Caco-2 (cell line): ENCODE measurements at places on chromosomes 2 and 18. TPM values are rescaled to one million over a fixed set of nuclear protein-coding genes. Genes with fewer than 3 reads are reported as not detected.
A peak's percentile ranks its signal among the peaks of the same experiment; 100 is the strongest.

DNA sequence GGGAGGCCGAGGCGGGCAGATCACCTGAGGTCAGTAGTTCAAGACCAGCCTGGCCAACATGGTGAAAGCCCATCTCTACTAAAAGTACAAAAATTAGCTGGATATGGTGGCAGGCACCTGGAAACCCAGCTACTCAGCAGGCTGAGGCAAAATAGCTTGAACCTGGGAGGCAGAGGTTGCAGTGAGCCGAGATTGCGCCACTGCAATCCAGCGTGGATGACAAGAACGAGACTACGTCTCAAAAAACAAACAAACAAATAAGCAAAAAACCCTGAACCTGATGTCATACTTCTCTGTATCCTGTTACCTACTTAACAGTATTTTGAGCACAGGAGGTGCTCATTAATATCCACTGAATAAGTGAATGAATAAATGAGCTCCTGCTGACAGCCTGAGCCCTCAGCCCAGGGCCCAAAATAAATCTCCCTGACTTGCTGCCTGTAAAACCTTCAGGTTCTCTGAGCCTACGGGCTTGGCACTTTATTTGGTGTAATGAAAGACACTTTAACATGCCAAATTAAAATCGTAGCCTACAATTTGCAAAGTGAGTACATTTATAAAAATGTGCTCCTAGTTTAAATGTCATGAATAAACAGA is 215.1 kb downstream of the ZNF385B start:
- DNase-seq: no peak

DNA sequence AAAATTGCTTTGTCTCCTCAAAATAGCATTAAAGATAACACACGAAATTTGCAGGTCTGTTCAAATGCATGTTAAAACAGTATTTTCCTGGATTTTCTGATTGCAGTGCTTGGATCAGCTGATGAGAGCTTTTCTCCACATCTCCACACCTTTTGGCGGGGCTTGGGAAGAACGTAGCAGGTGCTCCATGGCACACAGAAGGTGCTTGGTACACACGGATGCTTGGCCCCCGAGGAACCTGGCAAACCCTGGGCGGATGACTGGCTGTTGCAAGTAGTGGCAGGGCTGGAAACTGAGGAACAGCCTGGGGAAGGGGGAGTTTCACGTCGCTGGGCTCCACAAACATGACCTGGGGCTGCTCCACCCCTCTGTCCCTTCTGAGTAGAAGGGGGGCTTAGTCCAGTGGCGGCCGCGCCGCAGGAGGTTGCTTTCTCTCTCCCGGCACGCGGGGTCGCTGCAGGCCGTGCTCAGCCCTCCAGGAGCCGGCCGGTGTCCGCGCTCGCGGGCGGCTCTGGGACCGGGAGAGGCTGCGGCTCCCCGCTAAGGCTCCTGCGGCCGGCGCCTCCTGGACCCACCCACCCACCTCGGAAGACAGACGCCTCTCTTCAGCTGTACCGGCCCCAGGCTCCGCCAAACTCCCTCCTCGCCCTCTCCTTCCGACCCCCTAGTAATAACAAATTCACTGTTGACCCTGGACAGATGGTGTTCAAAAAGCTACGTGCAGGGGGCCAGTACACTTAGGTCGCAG is 69.3 kb downstream of the MARCO start:
- DNase-seq: peak; percentile 80

DNA sequence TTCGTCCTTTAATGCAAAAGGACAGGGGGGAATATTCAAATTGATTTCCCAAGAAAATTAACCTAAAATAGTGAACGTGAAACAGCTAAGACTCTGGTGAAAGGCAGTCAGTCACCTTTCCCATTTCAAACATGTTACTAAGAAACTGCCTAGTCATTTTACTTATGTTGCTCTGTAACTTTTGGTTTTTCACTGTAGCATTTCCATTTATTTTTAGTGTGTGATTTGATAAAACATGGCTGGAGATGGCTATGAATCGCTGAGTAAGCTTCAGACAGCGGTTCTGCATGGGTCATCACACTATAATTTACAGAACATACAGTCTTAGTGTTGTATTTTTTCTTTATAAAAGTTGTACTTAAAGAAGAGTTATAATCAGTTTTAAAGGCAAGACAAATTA is 16.0 kb upstream of the KIDINS220 start:
- DNase-seq: no peak

DNA sequence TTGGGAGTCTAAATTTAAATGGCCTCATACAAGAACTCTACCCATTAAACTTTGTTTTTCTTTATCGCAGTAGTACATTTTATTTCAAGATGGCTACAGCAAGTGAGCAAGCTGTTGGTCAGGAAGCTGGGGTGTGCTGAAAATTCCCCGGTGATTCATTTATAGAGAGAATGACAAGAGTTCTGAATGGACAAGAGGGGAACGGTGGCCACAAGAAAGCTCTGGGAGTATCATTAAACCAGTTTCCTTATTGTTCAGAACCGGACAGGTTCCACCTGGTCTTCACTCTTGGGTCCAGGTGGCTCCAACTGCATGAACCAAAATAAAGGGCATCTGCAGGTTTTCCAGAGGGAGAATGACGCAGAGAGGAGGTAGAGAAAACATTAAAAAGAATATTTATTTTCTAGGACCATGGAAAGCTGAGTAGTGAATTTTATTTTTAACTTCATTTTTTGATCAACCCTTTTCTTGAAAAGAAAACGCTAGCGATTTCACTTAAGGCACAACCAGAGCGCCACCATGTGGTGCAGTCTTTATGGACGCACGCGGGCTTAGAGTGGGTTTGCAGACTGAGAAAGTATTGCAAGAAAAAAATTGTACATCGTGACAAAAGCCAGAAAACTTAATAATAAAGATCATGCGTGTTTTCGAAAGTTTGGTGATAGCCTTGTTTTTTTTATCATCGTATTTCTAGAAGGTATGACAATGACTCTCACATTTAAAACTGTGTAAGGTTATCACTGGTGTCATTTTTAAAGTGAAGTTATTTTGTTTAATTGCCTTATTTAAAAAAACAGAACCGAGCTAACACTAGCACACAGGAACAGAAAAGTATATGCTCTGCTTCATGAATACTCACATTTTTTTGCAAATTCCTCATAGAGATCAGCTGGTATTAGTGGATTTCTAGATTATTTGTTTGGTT is 97.9 kb upstream of the NOL4 start:
- DNase-seq: peak; percentile 1

DNA sequence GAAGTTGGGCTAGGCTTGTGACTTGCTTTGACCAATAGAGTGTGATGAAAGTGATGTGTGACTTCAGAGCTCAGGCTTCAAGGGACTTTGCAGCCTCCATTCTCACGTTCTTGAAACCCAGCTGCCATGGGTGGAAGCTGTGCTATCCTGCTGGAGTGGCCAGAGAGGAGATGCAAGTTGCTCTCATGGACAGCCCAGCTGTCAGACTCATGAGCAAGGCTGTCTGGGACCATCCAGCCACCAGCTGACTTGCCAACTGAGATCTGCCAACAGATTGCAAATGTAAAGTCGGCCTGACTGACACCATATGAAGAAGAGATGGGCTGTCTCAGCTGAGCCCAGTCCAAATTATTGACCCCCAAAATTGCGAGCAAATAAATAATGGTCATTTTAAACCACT is 226.4 kb upstream of the CXCR4 start:
- DNase-seq: no peak

- DNase-seq: no peak
These were observed 11.7 kb upstream of the KIF1A start for GRCh38 chr2:240831594-240832204.

- no peak for DNase-seq
These were observed 124.8 kb upstream of the BCL2L11 start for GRCh38 chr2:110995911-110996310.

GRCh38 chr2:203909261-203909967 is 27.1 kb upstream of the ICOS start:
- peak; percentile 53 for DNase-seq

GRCh38 chr2:217529271-217529670 is 473.5 kb downstream of the TNS1 start:
- DNase-seq: no peak

DNA sequence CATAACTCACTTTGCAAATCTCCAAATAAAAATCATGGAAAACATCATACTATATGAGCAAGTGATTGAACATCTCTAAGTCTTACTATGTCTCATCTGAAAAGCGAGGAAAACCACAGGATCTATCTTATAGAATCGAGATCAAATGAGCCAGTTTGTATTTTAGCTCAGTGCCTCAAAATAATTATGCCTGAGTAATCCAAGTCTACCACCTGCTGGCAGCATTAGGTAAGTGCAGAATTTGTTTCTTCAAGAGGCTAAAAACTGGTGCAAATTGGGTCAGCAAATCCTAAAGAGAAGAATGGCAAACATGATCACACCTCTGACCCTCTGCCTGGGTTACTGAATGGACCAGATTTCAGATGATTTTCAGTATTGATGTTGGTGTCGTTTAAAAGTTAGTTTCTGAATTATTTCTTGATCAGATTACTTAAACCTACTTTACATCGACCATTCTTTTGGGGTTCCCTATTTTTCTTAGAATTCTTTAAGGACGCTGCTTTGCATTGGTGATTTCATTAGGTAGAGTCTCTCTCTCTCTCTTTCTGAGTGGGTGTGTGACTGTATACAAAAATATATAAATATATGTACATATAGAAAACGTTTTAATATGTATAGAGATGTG is 12.7 kb upstream of the FHOD3 start:
- DNase-seq: peak; percentile 24

DNA sequence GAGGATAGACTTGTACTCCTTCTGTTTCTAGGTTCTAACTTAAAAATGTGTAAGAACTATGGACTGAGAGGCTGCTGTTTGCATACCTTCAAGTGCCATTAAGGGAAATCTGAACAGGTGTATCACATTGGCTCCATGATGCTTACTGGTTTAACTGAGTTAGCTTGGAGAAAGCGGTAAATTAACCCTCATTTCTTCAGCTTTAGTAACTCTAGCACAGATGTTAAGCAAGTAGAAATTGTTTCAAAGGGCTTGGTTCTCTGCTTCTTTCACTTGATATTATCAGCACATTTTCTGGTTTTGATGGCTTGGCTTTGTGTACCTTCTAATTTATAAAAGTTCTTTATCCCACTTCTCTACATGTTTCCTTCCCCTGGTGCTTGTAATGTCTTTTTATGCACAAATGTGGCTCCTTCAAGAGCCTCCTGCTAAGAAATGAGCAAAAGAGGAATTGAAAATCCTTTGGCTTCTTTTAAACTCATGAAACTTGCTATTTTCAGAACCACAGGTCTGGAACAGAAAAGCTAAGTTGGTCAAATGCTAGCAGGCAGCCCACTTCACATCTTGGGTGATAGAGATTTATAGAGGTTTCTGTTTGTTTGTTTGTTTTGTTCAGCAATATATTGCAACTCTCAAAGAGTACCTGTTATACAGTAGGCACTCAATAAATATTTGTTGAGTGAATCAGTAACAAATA is 249.9 kb upstream of the THUMPD2 start:
- no peak for DNase-seq

- DNase-seq: no peak
These were observed 266.2 kb upstream of the REV1 start for GRCh38 chr2:99756059-99756458.

Gene COL4A3
- 4.2 and 4.7 TPM in 2 replicates for total RNA-seq

Gene UNC80
- not detected in 2 replicates for total RNA-seq
